ENCODE measurements at places on chromosomes 6 and 20. TPM values are rescaled to one million over a fixed set of nuclear protein-coding genes. Genes with fewer than 3 reads are reported as not detected.

Gene HUS1B
- 1.3 TPM for total RNA-seq

DNA sequence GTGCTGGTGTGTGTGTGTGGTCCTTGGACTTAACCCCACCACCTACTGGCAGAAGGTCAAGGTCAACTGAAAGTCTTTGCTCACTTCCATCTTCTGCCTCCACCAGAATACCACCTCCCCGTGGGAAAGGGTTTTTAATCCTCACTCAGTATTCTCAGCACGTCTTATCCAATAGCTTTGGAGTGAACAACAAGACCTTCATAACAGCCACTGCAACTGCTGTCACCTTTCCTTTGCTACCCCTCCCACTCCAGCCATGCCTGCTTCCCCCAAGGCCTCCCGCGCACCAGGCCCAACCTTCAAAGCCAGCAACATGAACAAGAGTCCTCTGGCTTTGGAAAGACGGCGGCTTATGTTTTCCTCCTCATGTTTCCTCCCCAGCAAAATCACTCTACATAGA lies 787 bp upstream of the BTN2A2 start:
- peaks cover 2% of the 10 kb centered on the region for H3K4me1 ChIP-seq
- DNase-seq = no peak
- H3K4me3 ChIP-seq = no peak overlapping the region
- no peak overlapping the region for H3K27ac ChIP-seq
- H3K27me3 ChIP-seq = no peaks in the 10 kb centered on the region

Gene BHLHE23
- total RNA-seq = not detected

- no peaks in the 10 kb centered on the region for H3K27me3 ChIP-seq
- peaks cover 8% of the 10 kb centered on the region for H3K4me1 ChIP-seq
- no peak overlapping the region for H3K4me3 ChIP-seq
- no peak overlapping the region for H3K27ac ChIP-seq
- H3K36me3 ChIP-seq = no peaks in the 10 kb centered on the region
These were observed 73.9 kb downstream of the BACH2 start for GRCh38 chr6:90222724-90223198.

DNA sequence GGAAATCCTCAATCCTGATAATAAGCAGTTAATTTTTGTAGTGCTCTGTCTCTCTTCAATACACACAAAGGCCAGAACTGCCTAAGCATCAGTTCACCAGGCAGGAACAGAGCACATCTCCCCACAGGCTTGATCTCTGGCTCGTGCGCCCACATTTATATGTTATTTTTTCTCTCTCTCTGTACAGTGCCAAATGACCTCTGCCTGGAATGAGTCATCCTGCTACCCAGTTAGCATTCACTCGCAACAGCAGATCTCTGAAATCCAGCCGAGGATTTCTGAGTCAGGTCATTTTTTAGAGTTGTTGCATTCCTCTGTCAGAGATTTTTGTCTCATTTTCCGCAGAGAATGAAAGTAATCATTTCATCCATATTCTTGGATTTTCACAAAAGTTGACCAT lies 107.1 kb downstream of the COL12A1 start:
- H3K4me1 ChIP-seq = peaks cover 3% of the 10 kb centered on the region
- no peak overlapping the region for H3K4me3 ChIP-seq
- no peak overlapping the region for H3K27ac ChIP-seq
- H3K27me3 ChIP-seq = no peaks in the 10 kb centered on the region
- no peak for DNase-seq

Gene CRIP3
- total RNA-seq = 1.1 TPM

- no peak overlapping the region for H3K4me3 ChIP-seq
- peak; percentile 19 for DNase-seq
- H3K27ac ChIP-seq = peak overlapping the region; percentile 71
- H3K4me1 ChIP-seq = peaks cover 6% of the 10 kb centered on the region
- no peaks in the 10 kb centered on the region for H3K27me3 ChIP-seq
These were observed 5.9 kb downstream of the SLC22A1 start for GRCh38 chr6:160127270-160128124.

DNA sequence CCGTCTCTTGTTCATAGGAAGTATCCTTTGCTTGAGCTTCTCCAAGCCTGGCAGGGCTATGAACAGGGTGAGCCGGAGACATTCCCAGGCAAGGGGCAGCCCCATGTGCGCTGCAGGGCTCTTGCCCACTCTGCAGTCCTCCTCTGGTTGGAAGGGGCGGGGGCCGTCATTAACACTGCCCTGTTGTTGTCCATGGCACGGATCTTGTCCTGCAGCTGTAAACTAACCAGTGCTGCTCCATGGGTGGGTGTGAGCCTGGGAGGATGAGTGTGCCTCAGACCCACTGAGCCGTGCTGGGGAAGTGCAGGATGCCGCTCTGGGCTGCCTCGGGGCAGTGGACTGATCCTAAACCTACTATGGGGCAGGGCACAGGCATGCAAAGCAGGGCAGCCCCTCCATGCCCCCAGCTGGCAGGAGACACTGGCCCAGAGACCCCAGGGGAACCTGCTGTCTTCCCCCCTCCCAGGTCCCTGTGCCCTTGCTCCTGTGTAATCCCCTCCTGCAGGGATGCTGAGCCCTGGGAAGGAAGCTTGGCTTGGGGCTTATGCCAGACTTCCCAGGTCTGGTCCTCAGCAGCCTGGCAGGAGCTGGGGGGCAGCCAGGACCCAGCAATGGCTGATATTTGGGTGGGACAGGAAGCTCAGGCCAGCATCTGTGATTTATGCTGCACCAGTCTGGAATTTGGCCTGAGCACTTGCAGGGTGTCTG lies 8.5 kb downstream of the EBF4 start:
- no peak for DNase-seq
- H3K4me1 ChIP-seq = no peaks in the 10 kb centered on the region
- no peak overlapping the region for H3K27ac ChIP-seq

DNA sequence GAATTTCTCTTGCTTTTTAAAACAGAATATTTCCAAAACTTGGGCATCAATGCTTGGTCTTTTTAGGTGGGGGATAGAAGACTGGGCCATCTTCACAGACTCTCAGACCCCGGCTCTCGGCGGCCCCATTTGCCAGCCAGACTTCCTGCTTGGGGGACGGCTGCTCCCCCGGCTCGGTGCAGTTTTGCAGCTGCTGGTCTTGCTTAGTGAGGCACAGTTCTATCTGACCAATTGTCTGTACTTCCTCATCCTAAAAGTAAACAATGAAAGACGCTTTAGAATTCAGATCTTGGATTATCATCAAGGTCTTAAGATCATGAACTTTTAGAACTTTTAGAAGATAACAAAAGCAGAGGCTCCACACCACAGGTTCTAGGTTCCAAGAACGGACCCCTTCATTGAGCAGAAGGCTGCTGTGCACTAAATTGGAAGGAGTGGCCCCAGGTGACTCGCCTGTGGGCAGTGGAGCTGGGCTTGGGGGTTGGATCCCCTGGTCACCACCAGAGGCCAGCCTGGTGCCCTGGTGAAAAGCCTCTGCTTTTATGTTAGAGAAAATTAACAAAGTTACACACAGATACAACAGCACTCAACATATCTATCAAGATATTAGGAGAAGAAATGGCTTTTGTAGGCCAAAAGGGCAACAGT lies 26.7 kb downstream of the RNASET2 start:
- no peaks in the 10 kb centered on the region for H3K4me1 ChIP-seq
- peaks cover 17% of the 10 kb centered on the region for H3K36me3 ChIP-seq
- no peak overlapping the region for H3K4me3 ChIP-seq
- H3K27me3 ChIP-seq = no peaks in the 10 kb centered on the region
- DNase-seq = no peak

Gene PKIB
- total RNA-seq = 2.6 TPM

Gene PDYN
- total RNA-seq = not detected

Gene MCCD1
- total RNA-seq = 0.56 TPM

Measured in liver (tissue), 10 donors.